ENCODE measurements at places on chromosomes 11 and 22. TPM values are rescaled to one million over a fixed set of nuclear protein-coding genes. Genes with fewer than 3 reads are reported as not detected.

DNA sequence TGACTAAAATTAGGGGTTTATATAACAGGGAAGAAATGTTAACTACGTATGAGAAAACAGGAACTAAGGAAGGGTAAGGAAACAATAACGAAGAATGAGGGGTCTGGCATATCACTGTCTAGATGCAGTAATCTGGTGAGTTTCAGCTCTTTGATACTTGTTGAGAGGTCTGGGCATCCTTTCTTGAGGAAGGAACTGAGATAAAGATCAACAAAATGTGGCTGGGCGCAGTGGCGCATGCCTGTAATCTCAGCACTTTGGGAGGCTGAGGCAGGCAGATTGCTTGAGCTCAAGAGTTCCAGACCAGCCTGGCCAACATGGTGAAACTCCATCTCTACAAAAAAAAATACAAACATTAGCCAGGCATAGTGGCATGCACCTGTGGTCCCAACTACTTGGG, 2.7 kb downstream of the DCDC1 start:
- no peak for DNase-seq

DNA sequence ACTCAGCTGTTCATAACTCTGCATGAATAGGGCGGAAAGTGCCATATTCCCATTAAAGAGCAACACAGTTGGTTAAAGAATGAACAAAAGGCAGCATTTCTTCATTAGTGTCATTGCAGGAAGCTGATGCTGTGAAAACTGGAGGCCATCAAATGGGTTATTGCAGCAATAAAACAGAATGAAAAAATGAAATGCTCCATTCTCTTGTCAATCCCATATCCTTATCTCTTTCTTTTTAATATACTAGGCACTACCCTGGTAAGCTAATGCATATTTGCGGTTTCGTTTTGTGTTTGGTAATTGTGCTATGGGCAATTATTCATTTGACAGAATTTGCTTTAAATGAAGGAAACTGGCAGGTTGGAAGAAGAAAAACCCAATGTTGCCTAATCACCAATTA, 25.3 kb downstream of the C11orf71 start:
- DNase-seq, result no peak

PIH1D2 gene
- total RNA-seq, result 1.8 TPM

DNA sequence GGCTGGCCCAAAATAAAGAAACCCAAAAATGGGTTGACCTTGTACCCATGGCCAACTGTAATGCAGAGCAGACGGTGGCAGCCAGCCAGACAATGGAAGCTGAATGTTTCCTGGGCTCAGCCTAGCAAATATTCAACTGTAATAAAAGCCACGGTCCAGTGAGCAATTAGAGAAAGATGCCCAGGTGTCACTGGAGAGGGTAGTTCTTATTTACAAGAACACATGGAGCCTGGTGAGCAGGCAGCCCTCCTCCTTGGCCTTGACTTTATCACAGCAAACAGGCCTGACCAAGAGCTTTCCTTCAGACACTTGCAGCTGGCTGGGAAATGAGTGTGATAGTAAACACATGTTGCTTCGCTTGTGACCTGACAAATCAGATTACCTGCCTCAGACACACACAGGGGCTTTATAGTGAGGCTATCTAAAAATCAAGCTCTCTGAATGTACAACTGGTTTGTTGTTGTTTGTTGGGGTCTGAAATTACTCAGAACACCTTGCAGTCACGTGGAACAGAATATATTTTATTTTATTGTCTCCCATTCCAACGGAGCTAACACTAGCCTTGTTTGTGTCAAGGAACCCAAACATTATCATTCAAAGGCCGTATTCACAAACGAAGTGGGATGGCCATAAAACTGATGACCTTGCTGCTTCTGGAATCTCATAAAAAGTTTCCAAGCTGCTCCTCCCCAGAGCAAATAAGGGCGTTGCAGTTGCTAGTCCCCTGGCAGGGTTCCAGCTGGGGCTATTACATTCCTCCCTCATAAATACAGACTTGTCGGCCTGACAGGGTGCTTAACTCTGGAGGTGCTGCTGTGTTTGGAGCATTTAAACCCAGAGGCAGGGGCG, 161.1 kb downstream of the BBOX1 start:
- peak; percentile 89 for DNase-seq

DNA sequence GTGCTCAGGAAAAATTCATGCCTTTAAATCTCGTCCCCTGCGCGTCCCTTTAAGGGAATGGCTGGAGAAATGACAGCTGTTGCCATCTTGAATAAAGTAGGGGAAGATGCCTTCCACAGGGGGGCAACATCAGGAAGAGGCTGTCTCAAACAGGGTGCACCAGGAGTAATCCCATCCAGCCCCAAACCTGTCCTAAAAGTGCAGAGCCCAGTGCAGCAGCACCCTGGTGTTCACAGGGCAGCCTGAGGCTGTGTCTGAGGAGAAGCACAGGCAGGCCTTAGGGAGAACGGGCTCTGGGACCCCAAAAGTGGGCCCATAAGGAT, 10.8 kb upstream of the C11orf96 start:
- no peak for DNase-seq

SYT13 gene
- not detected for total RNA-seq

GRCh38 chr11:127598476-127598875, 597.9 kb upstream of the KIRREL3 start:
- DNase-seq, result no peak

GRCh38 chr11:19441288-19441687, 200.5 kb upstream of the E2F8 start:
- no peak for DNase-seq

GRCh38 chr11:64064374-64065140, 28.8 kb downstream of the FLRT1 start:
- DNase-seq, result no peak

GRCh38 chr22:16917144-16918003, 90.6 kb downstream of the GAB4 start:
- peak; percentile 81 for DNase-seq

OR5T1 gene
- total RNA-seq, result not detected
